ENCODE measurements at places on chromosomes 12 and 14. TPM values are rescaled to one million over a fixed set of nuclear protein-coding genes. Genes with fewer than 3 reads are reported as not detected.

The KCNA5 gene
- total RNA-seq, result 1.5 TPM

The SLC39A2 gene
- not detected for total RNA-seq

DNA sequence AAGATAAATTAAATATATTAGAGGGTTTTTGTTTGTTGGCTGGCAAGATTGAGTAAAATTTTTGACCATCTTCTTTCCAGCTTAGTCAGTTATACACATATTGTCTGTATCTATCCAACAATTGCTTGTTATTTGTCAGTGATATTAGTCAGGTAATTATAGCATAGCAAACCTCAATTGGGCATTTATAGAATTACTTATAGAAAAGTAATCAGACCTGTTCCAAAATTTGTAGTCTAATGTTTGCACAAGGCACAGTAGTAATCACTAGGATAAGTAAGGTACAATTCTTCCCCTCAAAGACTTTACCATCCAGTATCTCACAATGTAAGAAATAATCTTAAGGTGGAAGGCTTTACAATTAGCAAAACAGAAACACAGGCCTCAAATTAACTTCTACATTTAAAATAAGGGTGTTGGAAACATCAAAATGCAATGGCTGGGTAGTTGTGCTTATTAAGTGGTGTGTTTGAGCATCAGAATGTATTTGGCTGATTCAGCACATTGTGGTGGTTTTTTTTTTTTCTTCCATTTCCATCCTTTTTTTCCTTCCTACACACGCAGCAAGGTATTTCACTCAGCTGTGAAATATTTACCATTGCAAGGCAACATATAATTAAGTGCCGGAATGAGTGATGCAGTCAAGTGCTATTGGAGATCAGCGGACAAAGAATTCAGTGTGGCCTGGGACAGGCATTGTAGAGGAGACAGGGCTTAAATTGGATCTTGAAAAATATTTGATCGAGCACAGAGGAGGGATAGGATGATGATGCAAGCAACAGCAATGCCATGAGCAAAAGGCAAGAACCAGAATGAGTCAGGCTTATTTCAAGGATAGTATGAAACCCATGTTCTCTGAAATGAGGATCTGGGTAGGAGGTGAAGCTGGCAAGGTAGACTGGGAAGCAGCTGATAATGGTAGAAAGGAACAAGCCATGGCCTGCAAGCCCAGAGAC is 178.2 kb downstream of the AKAP6 start:
- H3K27me3 ChIP-seq, result no peaks in the 10 kb centered on the region
- no peaks in the 10 kb centered on the region for H3K4me1 ChIP-seq
- no peak for DNase-seq
- H3K4me3 ChIP-seq, result no peak overlapping the region
- H3K36me3 ChIP-seq, result no peaks in the 10 kb centered on the region

The RGS6 gene
- total RNA-seq, result 2.5 TPM

The SLC24A4 gene
- 3.5 TPM for total RNA-seq

DNA sequence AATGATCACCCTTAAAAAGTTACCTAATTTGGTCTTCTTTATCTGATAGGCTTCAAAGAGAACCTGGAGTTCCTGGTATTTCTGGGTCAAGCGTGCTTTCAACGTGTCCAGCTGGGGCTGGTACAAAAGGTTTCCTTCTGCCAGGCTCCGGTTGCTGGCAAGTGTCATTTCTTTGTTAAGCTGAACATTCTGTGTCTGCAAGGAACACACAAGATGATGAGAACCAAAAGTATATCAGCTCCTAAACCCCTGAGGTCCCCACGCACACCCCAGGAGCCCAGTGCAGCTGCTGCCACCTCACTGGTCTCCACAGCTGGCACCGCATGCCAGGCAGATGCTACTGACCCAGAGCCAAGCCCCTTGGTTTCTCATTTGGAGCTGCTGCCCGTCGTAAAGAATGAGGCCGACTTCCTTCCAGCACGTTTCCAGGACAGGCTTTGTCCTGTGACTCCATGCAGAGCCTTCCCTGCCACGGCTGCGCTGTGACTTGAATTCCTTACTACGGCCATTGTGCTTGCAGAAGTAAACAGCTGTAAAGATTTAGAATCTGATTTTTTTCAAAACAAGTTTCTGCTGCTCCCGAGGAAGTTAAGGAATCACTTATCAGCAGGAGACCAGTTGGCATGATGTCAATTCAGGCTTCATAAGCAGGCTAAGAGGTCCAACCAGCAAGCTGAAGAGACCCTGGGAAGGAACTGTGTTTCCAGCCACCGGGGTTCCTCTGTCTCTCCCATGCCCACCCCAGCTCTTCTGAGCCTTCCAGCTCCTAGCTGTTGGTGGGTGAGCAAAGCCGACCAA is 24.9 kb downstream of the VPS37B start:
- peaks cover 48% of the 10 kb centered on the region for H3K36me3 ChIP-seq
- peak; percentile 54 for DNase-seq
- H3K27me3 ChIP-seq, result no peaks in the 10 kb centered on the region
- peak overlapping the region; percentile 39 for H3K4me3 ChIP-seq

DNA sequence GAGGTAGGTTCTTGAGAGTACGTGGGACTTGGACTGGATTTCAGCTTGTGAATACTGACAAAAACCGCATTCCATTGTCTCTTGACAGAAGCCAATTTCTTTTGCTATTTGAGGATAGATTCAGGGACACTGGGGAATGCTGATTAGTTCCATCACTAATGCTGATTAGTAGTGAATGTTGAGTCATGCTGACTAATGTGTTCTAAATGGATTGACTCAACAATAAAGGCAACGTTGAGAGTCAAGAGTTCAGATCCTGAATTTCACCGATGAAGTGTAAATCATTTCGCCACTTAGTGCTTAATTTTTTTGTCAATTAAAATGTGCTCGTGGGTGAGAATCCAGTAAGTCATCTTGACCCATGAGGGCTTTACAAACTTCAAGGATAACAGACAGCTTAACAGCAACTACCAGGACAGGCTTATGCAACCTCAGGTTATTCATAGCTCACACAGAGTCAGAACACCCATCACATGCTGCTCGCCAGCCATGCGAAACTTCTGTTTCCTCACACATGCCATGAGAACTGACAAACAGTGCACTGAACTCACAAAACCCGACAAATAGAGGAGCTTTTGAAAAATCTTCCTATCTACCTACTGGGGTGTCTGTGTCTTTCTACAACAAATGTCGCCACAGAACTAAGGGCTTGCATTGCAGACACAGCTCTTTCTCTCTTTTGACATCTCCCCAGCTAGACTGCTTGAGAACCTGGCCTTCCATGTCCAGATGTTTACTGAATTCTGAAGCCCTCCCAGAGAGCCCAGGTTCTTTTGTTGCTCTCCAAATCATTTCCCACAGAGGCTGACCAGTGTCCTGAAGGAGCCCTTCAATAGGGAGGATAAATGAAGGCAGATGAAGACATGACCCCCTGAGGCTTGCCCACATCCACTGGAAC is 316.4 kb downstream of the ZFP36L1 start:
- H3K27ac ChIP-seq, result peak overlapping the region; percentile 62
- no peaks in the 10 kb centered on the region for H3K27me3 ChIP-seq
- no peak overlapping the region for H3K4me3 ChIP-seq
- DNase-seq, result peak; percentile 72
- H3K36me3 ChIP-seq, result no peaks in the 10 kb centered on the region

- H3K4me1 ChIP-seq, result no peaks in the 10 kb centered on the region
- H3K27ac ChIP-seq, result no peak overlapping the region
- peaks cover 3% of the 10 kb centered on the region for H3K27me3 ChIP-seq
- no peaks in the 10 kb centered on the region for H3K36me3 ChIP-seq
- DNase-seq, result peak; percentile 41
Observed at GRCh38 chr12:132237772-132238487, 91.5 kb downstream of the GALNT9 start.

DNA sequence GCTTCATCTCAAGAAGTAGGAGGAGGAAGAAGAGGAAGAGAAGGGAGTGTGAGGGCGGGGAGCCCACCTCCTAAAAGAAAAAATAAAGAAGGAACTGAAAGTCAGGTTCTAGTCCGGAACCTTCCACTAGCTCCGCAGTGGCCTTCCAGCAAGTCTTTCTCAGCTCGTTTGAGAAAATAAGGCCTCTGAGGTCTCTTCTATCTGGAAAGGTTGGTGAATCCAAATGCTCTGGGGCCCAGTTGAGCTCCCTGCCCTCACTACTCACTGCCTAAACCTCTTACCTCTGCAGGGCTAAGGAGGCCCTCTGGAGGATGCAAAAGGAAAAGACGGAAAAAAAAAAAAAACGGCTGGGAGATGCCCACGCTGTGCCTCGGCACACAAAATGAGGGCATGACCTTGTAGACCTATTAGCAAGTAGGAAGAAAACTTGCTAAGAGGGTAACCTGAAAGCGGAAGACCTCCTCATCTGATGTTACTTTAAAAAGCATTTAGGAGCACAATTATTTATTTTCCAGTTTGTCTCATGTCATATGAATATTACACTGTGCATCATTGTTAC is 35.9 kb downstream of the FBLN5 start:
- H3K4me3 ChIP-seq, result no peak overlapping the region
- no peaks in the 10 kb centered on the region for H3K36me3 ChIP-seq
- peaks cover 21% of the 10 kb centered on the region for H3K4me1 ChIP-seq
- H3K27me3 ChIP-seq, result no peaks in the 10 kb centered on the region
- H3K27ac ChIP-seq, result peak overlapping the region; percentile 48
- DNase-seq, result no peak

DNA sequence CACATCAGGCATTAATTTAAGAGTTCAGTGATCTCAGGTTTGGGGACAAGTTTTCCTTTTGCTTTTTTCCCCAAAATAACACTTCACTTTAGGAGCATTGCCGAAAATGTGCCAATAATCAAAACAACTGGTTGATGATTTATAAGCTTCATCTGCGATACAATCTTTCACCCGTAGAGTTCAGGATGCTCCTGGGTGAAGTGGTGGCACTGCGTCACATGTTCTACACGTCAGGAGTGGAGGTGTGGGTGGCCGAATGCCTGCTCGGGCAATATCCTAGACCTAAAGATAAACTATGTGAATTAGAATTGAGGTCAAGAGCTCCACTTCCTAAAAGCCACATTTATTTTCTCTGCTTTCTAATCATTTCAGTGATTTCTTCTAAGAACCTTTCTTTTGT is 70.9 kb upstream of the DICER1 start:
- no peak overlapping the region for H3K4me3 ChIP-seq
- no peaks in the 10 kb centered on the region for H3K27me3 ChIP-seq
- no peak overlapping the region for H3K27ac ChIP-seq
- H3K36me3 ChIP-seq, result no peaks in the 10 kb centered on the region
- H3K4me1 ChIP-seq, result peaks cover 7% of the 10 kb centered on the region
- no peak for DNase-seq

The FGD4 gene
- total RNA-seq, result 55.6 TPM

DNA sequence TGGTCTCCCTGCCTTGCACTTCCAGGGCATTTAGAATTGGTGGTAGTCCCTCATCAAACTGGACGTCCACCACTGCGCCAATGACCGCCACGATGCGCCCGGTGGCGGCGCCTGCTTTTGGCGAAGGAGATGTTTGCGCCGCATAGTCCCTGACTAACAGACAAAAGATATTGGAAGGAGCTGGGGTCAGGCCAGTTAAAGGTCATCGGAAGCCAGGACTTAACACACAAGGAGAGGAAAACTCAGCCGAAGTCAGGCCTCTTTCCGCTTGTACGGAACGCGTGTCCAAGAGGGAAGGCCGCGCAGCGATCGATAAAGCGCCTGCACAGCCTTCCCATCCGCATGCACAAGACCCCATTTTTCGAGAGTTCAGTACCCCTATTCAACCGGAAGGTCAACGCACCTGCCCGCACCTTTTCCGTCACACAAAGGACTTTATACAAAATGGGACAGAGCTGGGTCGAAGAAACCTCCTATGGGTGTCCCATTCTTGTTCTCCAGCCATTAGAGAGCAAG is 525 bp downstream of the ATP5F1B start:
- peaks cover 26% of the 10 kb centered on the region for H3K4me1 ChIP-seq
- H3K27ac ChIP-seq, result peak overlapping the region; percentile 92
- peak overlapping the region; percentile 83 for H3K4me3 ChIP-seq
- H3K27me3 ChIP-seq, result no peaks in the 10 kb centered on the region
- H3K36me3 ChIP-seq, result peaks cover 43% of the 10 kb centered on the region
- DNase-seq, result no peak

All from lower lobe of right lung (tissue), 2 donors.